ENCODE measurements at places on chromosomes 3 and 15.
A peak's percentile ranks its signal among the peaks of the same experiment; 100 is the strongest.

- peak; percentile 23 for DNase-seq
These were observed 433.8 kb upstream of the CBLB start for GRCh38 chr3:106302451-106303221.

DNA sequence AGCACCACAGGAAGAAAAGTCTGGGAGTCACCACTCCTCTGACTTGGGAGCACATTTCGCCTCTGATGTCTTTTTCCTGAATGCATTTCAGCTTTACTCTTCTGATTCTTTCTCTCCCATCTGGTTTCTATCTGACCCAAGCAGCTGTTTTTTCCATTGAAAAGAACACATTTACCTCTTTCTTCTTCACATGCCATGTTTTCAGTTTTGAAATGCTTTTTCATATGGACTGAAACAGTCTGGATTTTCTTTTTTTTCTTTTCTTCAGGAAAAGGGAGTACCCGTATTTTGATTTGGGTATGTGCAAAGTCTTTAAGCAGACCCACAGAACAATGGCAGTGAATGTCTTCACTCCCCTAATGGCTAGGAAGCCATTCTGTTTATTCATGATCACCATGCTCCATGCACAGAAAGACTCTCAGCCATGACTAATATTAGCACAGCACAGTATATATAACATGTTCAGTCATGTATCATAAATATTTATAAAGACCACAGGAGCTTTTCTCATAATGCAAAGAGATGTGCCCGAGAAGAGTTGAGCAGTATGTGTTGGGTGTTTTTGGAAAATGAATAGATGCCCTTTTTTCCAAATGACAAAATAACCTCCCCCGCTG, 82.7 kb upstream of the LRIG1 start:
- no peak for DNase-seq

- no peak for DNase-seq
These were observed 139.4 kb upstream of the PFN2 start for GRCh38 chr3:150110097-150110496.

DNA sequence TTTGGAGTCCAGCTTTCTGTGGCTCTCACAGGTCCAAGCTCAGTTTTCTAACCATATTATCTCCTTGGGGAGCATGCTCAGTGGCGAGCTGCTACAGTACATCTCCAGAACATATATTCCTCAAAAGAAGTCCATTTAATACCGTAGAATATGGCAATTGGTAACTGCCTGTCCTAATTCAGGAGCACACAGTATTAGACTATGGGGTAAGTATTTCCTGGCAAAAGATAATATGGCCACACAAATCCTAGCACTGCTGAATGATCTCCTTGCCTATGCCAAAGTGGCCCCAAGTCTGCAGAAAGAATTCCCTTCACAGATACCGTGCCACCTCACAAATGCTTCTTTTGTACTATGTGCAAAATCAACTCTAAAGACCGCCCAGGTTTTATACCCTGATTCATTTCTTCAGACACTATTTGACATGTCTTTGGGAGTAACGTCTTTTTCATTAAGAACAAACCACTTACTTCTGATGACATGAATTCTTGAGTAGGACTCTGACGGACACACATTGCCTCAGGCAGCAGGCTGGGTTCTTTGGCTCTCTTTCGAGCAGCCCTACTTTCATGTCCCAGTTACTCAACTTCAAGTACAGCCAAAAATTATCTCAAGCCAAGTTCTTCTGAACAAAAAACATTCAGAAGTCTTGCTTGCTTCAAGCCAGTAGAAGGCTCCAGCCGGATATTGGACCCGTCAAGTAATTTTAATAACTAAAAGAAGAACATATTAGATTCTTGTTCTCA, 368.3 kb upstream of the DCBLD2 start:
- no peak for DNase-seq

DNA sequence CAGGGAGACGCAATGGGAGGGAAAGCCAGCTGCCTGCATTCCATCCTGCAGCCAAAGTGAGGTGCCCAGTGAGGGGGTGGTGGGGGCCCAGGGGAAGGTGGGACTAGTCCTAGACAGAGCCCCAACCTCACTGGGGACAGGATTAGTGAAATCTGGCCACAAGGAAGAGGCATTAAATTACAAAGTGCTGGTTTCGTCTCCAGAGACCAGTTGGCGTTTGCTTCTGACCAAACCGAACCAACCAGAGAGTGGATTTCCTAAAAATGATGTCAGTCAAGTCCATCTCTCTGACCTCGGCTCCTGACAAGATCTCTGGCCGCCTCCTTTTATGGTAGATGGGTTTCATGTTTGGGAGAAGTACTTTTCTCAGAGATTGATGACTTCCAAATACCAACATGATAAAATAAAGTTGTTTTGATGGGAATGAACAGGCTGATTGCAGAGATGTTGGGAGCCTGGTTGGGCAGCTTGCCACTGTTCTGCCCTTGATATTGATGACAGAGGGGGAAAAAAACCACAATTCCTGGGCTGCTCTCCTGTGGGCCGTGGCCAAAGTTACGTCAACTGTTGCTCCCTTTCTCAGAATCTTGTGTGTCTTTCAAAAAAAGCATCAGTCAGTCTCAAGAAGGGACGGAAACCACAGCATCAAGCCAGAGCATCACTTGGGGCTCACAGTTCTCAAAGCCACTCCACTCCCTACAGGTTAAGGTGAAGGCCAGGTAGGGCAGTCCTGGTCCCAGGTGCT, 24.6 kb downstream of the ITGA11 start:
- DNase-seq: no peak

- DNase-seq: no peak
These were observed 241.7 kb upstream of the GBE1 start for GRCh38 chr3:82002986-82003642.

GRCh38 chr3:197750396-197750831, 731 bp downstream of the FYTTD1 start:
- DNase-seq: peak; percentile 51

GRCh38 chr15:78072080-78072892, 5.2 kb downstream of the TBC1D2B start:
- DNase-seq: no peak

GRCh38 chr3:156711113-156711512, 36.7 kb downstream of the TIPARP start:
- no peak for DNase-seq

- no peak for DNase-seq
These were observed 171.0 kb downstream of the EPHA3 start for GRCh38 chr3:89278302-89279025.

- DNase-seq: peak; percentile 49
These were observed 1.7 kb downstream of the PKM start for GRCh38 chr15:72229076-72229946.

DNA sequence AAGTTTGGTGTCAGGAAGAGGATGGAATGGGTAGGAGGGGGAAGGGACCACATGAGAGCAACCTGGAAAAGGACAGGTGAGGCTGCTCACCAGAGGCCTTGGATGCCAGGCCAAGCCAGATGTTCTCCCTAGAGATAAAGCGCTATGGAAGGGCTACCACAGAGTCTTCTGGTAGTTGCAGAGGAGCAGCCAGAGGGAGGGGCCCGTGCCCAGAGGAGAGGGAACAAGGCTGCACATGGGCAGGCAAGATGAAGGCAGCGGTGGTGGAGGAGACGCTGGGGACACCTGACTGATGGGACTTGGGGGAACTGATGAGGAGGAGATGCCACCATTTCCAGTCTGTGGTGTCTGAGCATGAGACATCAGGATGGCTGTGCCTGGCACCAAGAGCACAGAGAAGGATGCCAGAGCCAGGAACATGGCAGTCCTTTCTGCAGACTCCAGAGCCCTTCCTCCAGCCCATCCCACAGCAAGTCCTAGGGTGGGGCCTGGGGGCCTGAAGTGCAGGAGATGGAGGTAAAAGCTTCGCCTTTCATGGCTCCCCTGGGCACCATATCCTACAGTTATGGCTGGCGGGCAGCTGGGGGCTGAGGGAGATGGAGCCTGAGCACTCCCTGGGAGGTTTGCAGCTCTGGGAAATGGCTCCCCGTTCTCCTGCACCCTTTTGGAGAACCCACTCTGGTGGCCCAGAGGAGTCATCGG, 103.0 kb downstream of the ETFA start:
- DNase-seq: no peak

DNA sequence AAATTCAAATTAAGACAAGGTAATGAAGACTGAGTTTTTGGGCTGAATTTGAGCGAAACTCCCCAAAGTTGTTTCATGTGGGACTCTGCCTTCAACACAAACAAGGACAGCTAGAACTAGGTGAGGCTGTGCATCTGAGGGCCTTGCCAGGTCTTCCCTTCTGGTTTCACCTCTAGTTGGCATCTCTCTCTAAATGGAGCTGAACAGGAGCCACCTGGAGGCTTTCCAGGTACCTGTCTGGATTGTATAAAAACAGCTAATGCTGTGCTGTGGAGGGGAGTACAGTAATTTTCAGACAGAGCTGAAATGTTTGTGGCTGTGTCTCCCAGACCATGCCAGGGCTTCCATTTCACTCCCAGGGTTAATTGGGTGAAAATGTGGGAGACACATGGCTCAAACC, 27.1 kb downstream of the TRIM71 start:
- no peak for DNase-seq

DNA sequence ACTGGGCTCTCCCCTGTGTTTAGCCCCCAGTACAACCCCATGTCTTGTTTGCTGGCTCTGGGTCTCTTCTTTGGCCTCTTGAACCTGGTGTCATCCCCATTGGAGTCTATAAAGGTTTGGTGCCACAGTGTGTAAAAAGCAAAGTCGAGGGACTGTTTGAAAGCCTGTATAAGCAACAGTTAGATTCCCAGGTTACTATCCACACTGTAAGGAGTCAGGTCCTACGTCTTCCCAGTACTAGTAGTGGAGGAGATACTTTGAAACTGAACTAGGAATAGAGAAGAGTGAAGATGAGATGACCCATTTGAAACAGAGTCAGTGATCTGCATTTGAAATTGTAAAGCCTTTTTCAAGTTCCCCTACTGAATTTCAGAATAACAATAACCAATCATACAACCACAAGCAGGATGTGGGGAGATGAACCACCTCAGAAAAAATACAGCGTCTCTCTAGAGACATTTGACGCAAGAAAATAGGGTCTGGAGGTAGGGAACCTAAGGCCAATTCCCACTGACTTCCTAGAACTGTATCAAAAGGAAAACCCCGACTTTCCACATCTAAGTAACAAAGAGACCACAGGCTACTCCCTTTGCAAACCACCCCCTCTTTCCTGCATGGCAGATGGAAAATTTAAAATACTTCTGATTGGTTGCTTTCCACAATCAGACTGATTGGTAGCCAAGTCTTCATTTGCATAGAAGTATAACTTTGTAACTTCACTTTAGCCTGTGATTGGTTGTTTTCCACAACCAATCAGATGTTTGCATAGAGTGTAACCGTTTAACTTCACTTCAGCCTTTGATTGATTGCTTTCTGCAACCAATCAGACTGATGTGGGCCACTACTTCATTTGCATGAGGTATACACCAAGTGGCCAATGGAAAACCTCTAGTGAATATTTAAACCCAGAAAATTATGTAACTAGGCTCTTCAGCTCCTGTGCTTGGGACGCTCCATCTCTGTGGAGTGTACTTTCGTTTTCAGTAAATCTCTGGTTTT, 49.9 kb upstream of the NEDD4 start:
- DNase-seq: peak; percentile 43

DNA sequence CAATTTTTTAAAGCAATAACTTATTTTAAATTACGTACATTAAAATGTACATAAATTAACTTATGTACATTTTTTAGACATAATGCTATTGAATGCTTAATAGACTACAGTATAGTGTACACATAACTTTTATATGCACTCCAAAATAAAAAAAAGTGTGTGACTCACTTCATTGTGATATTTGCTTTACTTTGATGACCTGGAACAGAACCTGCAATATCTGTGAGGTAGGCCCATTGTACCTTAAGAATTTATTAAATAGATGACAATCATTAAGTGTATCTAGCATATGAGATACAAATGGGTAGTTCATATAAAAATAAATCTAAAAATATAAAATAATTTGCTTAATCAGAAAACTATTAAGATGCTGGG, 276.7 kb downstream of the NFKBIZ start:
- DNase-seq: no peak

DNA sequence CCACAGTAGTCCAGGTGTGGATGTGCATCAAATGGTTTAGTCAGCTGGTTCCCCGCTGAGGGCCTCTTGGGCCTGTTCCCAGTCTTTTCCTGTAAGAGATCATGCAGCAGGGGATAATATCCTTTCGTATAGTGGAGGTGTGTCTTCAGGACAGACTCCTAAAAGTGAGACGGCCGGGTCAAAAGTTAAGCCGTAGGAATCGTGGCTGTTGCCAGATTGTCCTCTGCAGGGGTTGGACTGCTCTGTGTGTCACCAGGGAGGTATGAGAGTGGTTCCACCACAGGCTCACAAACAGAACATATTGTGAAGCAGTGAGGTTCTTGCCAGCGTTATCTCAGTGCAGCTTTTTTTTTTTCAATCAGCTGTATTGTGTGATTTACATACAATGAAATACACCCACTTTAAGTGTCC, 95.0 kb downstream of the VGLL4 start:
- DNase-seq: no peak

GRCh38 chr3:180116658-180117057, 79.9 kb upstream of the PEX5L start:
- no peak for DNase-seq

DNA sequence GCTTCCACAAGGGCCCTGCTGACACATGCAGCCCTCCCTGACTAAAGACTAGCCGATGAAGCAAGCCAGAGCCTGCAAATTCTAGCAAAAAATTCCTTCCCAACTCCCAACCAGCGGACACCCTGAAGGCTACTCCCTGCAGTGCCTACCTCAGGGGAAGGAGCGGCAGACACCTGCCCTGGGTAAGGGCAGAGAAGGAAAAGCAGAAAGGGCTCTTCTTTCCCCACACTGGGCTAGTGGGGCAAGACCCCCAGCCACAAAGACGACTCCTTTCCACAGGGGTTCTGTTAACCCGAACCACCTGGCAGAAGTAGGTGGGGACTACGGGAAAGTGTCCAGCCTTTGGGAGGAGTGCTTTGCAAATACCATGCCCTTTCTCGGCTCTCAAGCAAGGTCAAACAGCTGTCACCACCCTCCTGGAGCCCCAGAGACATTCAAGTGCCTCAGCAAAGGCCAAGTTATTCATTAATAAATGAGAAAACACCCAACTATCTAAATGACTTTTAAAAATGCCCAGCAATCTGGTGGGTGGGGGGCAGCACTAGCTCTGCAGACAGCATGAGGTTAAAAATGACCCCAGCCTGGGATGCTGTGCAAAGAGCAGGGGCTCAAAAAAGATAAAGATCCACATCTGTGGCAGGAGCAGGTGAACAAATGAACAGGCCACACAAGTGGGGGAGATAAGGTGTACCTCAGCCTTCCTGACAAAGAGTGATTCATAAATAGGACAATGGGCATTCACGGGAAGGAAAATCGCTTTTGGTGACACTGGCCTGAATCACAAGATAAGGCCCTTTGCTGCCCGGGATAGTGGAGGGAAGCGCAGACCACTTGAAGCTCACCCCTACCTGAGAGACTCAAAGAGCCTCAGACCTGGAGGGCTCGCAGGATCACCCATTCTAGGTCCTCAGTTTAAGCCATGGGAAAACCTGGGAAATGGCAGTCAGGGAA, 33.0 kb downstream of the CCDC12 start:
- no peak for DNase-seq
